DMS79 treated with DMSO at 0.1 percent for 48 hours (cell line): ENCODE measurements at places on chromosomes 12 and 14.

GRCh38 chr12:112458751-112459150 is 40.0 kb downstream of the PTPN11 start:
- DNase-seq = no peak

DNA sequence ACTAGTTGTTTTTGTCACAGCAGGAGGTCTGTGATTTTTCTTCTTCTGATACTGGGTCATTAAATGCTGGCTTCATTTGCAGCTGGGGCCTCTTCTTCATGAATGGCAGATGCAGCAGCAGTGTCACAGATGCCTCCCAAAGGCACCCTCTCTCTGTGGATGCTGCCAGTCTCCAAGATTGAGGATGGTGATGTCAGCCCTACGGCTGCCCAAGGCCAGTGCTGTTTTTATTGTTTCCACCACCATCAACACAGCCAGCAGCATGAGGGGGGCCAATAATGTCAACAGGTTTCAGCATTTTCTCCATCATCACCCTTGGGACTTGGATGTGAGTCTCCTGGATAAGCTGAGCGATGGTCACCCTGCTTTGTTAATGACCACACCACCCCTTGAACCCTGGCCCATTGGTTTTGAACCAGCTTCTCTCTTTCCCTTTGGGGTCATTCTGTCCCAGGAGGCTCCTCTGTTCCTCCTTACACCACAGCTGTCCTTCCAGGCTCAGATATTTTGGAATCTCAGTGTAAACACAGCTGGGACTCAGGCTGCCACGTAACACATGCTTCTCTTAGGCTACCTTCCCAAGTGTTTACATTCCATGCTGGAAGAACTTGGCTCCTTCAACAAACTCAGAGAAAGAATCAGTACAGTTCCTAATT is 151.7 kb upstream of the DDHD1 start:
- no peak for DNase-seq

DNA sequence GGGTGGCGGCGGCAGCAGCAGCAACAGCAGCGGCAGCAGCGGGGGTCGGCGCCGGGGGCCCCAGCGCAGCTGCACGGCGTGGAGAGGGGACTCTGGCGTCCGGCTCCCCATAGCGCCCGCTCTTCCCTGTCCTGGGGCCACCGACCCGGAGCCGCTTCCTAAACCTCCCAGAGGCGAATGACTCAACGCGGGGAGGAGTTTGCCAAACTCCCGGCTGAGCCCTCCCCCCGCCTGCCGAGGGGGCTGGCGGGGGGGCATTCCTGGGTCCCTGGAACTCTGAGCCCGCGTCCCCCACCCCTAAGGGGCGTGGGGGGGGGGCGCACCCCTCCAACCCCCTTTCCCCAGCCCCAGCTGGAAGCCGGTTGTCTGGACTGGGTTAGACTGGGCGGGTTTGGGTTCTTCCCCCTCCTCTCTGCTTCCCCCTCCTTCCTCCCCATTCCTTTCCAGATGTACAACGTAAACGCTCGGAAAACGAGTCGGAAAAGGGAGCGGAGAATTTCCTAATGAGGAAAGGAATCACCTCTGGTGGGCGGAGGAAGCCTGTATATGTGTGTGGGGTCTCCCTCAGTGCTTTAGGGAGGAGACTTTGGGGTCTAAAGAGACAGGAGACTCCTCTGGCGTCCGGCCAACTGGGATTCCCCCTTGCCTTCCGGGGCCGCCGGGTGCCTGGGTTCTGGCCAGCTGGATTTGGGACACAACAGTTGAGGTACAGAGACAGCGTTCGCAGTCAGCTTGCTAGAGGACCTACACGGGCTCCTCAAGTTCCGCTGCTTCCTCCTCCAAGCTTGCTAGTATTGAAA is at the start of gene ITGA5:
Gene ITGA5 (minus strand): TSS at position 179 of the 800 bp plus-strand sequence. CDS start 68 bp downstream, at position 111.
- no peak for DNase-seq

GRCh38 chr12:71441836-71442566 is 2.4 kb downstream of the LGR5 start:
- DNase-seq = no peak

GRCh38 chr12:106091446-106091820 is 47.3 kb downstream of the NUAK1 start:
- no peak for DNase-seq

DNA sequence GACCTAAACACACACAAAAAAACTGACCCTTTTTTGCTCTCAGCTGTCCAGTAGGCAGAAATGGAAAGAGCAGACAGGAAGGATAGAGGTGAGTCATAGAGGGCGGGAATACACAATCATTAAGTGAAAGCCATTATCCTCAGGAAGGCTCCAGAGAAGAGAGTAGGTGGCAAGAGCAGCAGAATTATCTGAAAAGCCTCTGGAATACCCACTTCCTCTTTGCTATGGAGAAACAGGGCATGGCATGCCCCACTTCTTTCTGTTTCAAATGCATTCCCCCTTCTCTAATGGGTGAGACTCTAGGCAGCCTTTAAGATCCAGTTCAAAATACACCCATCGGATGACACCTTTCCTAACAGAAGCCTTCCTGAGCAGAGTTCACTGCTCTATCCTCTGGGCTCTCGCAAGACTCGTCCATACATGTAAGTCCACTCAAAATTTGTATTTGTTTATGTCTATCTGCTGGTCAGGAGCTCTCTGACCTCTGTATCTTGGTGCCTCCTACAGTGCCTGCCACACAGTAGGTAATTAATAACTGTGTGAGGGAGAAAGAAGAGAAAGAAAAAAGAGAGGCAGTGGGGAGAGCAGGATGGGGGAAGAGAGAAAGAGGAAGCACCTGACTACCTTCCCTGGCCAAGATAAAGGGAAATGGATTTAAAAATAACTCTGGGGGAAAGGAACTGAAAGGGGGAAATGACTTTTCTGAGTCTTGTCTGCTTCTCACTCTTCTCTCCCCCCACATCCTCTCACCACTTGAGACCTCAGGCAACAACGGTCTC is 8.5 kb downstream of the KLHL33 start:
- DNase-seq = no peak

DNA sequence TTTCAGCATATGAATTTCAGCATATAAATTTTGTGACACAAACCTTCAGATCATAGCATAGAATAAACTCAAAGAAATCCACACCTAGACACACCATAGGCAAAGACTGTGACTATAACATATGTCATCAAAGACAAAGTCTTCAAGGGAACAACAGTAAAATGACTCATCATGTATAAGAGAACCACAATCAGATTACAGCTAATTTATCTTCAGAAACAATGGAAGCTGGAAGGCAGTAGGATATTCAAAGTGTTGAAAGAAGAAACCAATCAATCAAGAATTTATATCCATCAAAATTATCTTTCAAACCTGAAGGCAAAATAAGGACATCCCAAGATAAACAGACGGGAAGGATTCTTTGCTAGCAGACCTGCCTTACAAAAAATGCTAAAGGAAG is 29.0 kb downstream of the DLK1 start:
- no peak for DNase-seq

DNA sequence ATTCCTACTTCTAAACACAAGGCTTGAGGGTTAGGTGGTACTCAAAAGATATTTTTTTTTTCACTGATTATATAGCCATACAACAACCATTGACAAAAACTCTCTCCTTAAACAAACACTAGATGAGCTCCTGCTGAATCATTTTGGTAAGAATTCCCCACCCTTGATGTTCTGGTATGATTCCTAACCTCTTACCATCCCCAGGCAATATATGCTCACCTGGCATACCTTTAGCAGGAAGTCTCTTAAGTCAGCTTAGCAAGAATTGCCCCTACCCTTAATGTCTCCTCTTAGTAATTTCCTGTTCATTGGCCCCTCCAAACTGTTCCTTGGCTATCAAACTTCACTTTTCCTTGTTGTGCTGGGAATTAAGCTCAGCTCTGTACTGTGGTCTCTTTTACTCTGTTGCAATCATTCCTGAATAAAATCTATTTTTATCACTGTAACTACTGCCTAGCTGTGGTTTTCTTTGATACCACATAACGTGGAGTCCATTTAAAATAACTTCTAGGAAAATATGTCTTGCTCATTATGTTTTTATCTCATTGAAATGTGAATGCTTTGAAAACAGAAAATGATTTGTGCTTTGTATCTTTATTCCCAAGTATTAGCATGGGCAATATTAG is 712.6 kb downstream of the SLC16A7 start:
- DNase-seq = no peak

GRCh38 chr12:31658471-31659086 is 909 bp upstream of the ETFBKMT start:
- DNase-seq = peak; percentile 50

DNA sequence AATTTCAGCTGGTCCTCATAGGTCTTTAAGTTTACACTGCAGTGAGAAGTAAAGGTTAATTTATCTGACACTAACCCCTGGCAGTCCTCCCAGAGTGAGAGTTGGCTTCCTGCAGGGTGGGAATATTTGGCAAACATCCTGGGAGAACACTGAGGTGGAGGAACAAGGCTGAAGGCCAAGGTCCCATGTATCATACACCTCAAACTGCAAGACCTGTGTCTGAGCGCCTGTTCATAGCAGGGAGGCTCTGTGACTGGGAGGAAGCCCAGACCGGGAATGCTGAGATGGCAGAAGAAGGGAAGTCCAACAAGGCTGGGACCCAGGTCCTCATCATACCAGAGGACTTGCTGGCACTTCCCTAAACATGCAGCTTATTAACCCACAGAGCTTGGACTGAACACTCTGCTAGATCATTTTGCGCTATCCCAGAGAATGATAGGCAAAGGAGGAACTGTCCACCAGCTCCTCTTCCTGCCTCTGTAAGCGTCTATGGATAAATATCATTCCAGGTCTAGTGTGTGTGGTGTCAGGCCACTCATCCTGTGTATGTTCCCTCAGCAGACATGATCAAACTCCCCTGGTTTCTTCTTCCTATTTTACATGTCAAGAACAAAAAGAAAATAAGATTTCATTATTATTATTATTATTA is 199.6 kb upstream of the CNOT2 start:
- no peak for DNase-seq

DNA sequence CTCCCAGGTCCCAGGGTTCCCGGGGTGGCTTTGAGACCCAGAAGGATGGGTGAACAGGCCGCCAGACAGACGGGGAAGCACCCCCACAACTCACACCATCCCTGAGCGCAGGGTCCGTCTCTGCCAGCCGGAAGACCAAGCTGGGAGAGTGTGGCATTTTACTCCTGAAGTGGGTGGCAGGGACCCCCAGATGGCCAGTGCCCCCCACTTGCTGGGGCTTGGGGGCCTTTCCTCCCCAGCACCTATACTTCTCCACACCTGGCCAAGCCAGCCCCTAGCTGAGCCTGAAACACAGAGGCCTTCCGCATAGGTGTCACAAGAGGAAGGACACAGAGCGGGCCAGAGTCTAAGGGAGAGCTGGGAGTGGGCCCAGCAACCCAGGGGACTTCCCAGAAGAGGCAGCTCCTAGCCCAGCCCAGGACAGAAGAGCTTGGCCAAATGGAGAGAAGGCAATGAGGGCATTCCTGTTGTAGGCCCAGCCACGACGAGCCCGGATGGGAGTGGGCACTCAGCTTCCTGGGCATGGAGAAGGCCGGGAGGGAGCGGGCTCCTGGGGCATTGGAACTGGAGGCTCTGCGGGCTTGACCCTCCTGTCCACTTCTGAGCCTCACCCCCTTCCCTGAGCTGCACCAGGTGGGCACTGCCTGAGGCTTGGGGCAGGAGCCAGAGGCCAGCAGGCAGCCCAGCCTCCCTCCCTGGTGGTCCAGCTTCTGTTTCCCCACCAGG is 3.3 kb downstream of the AHNAK2 start:
- DNase-seq = no peak
